ENCODE measurements at places on chromosomes 11 and 22.

- DNase-seq: no peak
These were observed 45.4 kb downstream of the RRP8 start for GRCh38 chr11:6557761-6558674.

- no peak for DNase-seq
These were observed 30.3 kb downstream of the MARK2 start for GRCh38 chr11:63869171-63869591.

GRCh38 chr11:75276686-75277085 lies 36.1 kb downstream of the TPBGL start:
- no peak for DNase-seq

- DNase-seq: no peak
These were observed 450.5 kb upstream of the CCDC90B start for GRCh38 chr11:83736684-83737083.

DNA sequence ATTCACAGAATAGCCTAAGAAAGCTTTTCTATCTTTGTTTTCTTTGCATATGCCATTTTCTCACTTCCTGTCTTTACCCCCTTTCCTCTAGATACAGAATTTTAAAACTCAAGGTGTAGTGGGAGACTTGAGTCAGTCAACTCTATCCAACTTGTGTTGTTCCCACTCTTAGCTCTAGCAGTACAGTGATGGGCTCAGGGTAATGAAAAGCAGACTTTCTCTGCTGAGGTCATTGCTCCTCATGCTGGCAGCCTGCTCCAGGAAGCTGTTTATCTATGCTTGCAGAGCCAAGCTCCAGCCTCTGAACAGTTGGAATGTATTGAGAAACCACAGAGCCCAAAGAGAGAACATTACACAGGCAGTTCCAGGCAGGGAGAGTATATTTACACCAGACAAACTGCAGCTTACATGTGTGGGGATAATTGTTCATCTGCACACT lies 68.1 kb downstream of the CSTPP1 start:
- no peak for DNase-seq

DNA sequence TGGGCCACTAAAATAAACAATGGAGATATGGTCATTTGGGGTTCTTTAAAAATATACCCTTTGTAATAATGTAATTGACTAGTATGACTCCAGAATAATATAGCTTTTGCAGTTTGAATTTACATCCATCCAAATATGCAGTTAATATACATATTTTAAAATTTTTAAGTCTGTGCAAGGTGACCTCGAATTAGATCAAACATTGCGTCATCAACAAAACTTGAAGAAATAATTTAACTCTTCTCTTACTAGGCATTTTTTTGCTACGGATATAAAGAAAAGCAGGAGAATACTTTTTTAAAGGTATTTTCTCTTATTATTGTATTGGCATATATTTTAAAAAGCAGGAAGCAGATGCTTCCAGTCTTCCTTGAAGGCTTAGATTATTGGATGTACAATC lies 10.7 kb downstream of the OR51A4 start:
- DNase-seq: no peak

GRCh38 chr11:130043575-130043974 lies 26.1 kb upstream of the APLP2 start:
- DNase-seq: peak; percentile 79

DNA sequence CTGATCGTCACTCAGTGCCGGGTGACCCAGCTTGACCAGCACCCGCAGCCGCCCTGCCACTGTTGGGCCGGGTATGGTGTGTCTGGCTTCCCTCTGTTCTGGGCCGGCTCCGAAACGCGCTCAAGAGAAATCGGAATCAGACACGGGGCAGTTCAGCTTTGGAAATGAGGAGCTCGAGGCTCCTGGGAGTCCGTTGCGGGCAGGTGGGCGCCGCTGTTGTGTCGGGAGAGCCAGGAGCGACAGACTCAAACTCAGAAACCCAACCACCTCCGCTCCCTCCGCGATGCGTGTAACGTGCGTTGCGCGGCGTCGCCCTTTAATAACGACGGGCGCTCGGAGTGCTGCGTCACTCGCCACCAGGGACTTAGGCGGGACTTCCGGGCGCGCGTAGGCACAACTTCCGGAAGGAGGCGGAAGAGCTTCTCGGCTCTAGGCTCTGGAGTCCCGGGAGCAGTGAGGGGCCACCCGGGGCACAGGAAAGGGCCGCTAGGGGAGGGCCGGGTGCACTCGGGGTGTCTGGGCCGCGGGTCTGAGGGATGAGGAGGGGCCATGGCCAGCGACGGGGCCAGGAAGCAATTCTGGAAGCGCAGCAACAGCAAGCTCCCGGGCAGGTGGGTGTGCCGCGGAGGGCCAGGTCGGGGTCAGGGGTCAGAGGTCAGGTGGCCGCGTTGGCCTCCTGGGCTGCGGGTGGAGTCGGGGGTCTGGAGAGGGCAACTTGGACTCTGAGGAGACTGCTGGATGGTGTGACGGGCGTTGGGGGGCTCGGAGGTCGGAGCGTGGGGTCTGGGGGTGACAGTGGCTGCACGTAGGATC lies at the start of gene TBC1D22A:
TBC1D22A (plus strand) TSS at position 413 of the 813 bp plus-strand sequence; CDS start at position 550, 137 bp downstream.
- peak; percentile 92 for DNase-seq

DNA sequence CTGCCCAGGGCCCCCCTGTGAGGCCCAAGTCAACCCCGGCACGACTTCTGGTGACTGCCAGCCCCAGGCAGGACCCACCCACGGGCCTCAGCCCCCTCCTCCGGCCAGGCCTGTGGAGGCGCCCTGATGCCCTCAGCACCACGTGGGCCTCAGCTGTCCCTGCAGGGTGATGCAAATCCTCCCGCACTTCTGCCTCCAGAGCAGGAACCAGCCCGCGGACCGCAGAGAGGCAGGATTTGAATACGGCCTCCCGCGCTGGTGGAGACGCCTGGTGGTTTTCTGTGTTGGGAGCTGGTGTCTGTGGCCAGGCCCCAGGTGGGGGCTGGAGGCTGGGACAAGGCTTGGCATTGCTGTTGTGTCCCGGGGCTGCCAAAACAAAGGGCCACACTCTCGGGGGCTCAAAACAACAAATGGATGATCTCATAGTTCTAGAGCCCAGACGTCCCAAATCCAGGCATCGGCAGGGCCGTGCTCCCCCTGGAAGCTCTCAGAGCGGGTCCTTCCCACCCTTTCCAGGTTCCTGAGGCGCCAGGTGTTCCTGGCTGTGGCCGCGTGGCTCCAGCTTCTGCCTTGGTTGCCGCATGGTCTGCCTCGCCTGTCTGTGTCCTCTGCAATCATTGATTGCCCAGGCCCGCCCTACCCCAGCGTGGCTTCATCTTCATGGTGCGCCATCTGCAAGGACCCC lies 19.4 kb downstream of the TRPM5 start:
- peak; percentile 64 for DNase-seq

GRCh38 chr22:47691152-47691895 lies 928.9 kb downstream of the TBC1D22A start:
- no peak for DNase-seq

DNA sequence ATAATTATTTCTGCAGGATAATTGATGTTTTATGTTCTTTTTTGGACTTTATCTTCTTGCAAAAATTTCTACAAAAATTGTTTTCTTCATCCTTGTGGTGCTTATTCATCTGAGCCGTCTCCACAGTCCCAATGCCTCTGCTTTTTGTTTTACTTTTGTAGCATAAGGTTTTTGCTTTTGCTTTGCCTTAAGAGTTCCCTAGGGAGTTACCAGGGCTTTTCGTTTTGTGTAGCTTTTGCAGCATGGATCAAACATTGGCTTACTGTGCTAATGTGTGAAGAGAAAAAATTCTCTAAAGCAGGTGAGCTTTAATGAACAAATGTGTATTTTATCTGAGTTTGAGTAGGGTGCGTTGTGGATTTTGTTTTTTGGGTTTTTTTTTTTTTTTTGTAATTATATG lies 11.8 kb downstream of the XBP1 start:
- no peak for DNase-seq

DNA sequence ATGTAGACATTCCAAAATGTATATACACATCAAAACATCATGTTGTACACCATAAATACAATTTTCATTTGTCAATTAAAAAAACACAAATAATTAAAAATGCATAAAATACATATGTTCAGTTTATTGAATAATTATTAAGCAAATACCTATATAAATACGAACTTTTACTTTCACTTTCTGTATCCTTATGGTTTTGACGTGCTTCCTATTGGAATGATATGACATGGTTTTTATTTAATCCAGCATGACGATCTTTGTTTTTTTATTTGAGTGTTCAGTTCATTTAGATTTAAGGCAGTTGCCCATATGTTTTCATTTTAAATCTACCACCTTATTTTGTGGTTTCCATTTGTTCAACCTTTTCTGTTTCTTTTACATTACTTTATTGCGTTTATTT lies 198.3 kb upstream of the PLET1 start:
- DNase-seq: no peak

GRCh38 chr22:48982321-48982905 lies 845.3 kb downstream of the BRD1 start:
- no peak for DNase-seq

GRCh38 chr11:1836011-1836945 lies 1.5 kb downstream of the SYT8 start:
- DNase-seq: no peak

DNA sequence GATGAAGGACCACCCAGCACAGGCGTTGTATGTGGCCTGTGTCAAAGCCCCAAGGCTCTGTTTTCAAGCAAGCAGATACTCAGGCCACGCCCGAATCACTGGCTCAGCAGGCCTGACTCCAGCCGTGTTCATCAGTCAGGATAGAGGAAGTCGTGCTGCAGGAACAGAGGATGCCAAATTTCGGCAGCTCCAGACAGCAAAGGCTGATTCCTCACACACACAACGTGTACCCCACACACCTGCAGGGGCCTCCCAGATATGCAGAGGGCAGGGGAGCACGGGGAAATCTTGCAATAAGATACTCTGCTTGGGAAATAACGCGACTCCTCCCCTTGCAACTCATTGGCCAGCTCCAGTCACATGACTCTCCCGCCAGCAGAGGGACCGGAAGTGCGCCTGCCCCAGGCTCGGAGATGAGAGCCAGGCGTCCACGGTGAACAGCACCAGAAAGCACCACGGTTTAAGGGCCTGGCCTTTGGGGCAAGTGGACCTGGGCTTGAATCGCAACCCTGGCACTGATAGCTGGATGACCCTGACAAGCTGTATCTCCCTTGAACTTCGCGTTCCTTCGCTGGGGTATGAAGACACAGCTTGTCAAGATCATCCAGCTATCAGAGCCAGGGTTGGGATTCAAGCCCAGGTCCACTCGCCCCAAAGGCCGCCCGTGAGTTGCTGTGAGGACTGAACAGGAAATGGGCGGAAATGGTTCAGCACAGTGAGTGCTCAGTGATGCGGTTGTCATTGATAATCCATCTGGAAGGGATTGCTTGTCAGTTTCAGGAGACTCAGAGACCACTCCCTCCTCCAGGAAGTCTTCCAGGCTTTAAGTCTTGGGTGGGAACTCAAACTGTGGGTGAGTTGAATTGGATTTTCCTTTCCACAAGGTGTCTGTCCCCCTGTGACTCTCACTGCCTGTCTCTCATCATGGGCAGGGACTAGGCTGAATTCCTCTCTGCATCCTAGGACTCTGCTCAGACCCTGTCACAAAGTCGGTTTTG lies 88.5 kb downstream of the MYEOV start:
- peak; percentile 20 for DNase-seq

GRCh38 chr11:69617220-69617619 lies 23.7 kb upstream of the CCND1 start:
- DNase-seq: no peak

DNA sequence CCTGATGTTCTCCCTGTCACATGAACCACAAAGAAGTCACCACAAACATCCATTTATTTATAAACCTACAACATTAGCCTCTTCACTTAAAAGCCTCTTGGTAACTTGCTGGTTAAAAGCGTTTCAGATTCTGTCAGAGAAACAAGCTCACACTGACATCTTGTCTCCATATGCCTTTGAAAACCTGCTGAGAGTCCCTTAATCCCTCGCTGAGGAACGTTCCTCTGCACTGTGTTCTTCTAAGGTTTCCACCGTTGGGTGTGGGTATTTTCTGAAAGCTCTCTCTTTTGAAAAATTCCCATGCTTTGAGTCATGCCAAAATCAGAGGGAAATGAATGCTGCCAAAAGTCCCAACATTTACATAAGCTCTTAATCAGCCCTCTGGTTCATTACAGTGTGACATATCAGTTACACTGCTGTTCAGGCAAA lies 149.8 kb downstream of the CCDC34 start:
- no peak for DNase-seq

DNA sequence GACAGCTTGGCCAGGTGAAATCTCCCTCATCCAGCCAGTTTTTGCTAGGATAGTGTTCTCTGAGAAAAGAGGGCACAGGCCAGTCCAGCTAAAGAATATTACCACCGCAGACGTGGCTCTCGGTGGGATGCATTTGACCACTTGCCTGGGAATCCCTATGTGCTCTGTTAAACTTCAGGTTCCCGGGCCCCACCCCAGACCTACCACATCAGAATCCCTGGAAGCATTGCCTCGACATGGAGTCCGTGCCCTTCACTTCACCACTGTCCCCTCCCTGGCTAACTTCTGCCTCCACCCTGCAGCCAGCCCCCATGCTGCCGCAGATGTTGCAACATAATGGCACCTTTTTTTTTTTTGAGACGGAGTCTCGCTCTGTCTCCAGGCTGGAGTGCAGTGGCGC lies 56.9 kb upstream of the EMID1 start:
- DNase-seq: no peak

DNA sequence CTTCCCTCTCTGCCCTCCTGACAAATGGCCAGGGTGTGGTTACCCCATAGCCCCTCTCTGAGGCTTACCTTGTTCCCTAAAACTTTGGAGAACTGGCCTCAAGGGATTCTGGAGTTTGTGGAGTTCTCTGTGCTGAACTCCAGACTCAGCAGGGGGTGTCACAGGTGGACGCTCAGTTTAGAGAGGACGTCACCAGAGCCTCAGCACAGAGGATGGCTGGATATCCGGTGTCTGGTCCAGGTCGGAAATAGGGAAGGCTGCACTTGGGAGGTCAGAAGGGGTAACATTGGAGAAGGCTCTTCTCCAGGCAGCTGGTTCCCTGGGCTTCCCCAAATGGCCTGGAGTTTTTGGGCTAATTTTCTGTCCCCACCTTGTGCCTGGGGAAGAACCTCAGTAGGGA lies 64.2 kb downstream of the ADAMTS15 start:
- no peak for DNase-seq

DNA sequence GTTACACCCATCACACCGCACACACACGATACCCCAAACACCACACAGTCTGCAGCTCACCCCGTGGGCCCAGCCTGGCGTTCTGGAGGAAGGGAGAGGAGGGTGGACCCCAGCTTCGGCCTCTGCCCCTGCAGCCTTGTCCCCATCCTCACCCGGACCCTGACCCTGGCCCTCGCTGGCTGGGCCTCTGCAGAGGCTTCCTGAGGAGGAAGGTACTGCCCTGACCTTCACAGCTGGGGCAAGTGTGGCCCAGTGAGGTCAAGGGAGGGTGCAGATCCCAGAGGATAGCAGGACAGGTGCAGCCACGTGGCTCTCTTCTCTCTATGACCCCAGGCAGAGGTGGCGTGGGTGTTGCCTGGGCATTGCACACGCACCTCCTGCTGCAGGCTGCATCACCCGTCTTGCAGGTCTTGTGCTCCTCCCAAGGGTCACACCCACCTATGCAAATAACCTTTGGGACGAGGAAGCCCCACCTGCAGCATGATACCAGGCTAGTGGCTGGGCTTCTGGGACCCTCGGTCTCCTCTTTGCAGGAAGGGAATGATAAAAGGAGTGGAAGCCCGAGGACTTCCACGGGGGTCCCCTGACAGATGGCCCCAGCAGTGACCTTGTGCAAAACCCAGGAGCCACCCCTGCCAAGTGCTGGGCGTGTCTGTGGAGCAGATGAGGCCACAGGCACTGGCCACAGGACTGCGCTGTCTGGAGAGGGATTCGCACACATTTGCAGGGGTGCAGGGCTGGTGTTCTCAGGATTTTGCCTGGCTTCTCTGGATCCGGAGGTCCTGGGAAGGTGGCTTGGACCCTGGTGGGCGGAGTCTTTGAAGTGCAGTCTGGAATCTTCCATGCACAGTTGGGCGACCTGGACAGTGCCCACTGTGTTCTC lies 1241.5 kb downstream of the BRD1 start:
- no peak for DNase-seq

Data from inflammatory macrophage treated with lipopolysaccharide for 1 hour (primary cell).